ENCODE measurements at places on chromosomes 5 and 9.

DNA sequence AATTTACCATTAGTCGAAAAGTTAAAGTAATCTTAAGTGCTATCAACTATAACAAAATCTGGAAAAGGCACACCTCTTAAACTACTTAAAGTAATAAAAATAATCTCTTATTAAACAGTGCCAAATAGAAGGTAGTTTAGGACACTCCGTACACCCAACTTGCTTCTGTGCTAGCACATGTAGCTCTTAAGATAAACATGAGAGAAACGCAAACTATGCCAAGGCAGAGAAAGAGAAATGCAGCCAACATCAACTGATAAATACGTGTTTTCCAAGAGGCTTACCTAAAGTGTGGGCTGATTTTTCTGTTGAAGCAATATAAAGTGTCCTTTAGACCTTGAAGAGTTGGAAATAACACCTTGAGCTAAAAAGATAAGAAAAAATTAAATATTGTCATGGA is 480.6 kb upstream of the DAB2 start:
- DNase-seq, result no peak

DNA sequence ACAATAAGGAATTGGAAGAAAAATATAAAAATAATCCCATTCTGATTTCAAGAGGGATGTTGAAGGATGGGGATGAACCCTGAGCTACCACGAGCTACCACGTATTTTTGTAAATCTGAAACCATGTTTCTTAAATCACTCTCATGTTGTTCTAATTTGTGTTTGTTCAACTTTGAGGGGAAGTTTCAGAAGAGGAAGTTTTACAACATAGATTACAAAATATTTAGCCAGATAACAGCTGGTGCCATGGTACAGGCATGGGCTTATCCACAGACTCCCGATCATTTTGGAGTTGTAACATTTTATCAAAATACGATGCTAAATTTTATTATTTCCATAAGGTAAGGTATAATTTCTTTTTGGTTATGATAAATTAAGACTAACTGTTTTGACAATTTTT is 15.2 kb downstream of the CCDC125 start:
- DNase-seq, result no peak

DNA sequence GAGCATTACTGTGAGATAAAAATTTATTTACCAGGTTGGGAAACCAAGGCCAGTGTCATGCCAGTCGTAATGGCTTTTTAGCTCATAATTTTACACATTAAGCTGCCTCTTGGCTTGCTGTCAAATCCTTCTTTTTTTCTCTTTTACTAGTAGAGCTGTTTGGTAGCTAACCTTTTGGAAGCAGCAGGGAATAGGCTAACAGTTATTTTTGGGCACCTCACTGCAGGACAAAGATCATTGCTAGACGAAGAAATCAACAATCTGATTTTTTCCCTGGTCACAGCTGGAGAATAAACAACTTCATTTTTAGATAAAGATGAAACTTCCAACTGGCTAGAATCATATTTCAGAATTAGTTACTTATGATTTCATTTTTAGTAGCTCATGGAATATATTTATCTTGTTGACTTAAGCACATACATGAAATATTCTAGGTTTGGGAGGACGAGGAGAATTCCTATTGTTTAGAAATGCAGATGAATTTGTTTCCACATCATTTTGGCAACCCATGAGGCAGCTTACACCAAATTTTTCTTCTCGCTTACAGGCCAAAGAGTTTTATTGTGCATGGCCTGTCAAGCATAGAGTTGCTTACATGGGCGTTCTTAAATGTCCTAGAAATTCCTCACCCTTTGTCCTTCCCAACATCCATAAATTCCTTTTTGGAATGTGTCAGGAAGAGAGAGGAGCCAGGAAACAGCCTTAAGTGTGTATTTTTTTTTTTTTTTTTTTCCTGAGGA is 19.6 kb downstream of the TNC start:
- peak; percentile 81 for DNase-seq

- peak; percentile 44 for DNase-seq
Observed at GRCh38 chr5:76337953-76338451, 65.1 kb upstream of the IQGAP2 start.

DNA sequence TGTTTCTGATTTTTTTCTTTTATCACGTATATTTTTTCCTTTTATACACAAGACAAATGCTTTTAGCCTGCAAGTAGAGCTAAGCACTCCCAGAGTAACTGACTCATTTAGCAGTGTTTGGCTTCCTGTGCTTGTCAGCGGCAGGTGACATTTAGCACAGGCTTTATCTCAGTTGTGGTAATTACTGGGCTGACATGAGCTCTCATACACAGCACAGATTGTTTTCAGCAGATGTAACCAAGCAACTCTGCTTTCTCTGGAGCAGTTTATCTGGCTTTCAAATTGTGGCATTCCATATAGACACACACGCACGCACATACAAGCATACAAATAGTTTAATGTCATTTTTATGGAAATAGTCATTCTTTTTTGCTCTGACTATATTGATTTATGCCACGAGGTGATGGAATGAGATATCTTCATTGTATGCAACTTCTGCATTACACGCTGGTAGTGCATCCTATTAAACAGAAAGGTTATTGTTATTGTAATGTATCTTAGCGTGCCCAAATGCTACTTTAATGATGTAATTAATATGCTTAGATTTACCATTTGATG is 379.0 kb upstream of the GRAMD2B start:
- no peak for DNase-seq

GRCh38 chr5:157126-157715 is 34.1 kb upstream of the LRRC14B start:
- DNase-seq, result no peak

- DNase-seq, result no peak
Observed at GRCh38 chr5:1731091-1731639, 68.5 kb downstream of the MRPL36 start.

DNA sequence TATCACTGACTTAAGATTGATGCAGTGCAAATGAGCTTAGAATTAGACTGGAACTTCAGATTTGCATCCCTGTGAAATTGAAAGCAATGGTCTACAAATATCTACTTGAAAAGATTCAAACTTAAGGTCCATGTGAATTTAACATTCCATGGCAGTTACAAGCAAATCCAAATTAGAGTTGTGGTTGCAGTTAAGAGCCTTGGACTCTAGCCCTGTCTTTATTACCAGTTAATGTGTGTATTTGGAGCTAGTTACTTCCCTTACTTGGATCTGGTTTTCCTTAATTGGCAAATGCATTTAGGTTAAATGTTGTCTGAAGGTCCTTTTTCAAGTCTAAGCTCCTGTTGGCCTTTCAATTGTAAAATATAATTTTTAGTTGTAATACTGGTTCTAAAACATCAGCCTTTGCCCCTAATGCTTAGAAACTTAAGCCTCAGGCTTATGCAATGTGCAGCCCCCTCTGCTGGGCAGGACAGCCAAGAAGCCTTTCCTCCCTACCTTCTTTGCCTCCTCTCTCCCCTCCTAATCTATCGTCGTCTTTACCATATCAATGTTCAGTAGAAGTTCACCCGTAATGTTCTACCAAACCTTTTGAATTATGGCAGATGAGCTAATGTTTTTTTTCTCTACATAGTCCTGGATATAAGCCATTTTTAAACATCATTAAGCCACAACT is 59.5 kb downstream of the ERMP1 start:
- DNase-seq, result peak; percentile 59

- no peak for DNase-seq
Observed at GRCh38 chr5:88886746-88887341, 3.9 kb upstream of the MEF2C start.

- DNase-seq, result peak; percentile 67
Observed at GRCh38 chr5:112154940-112155686, 264.0 kb downstream of the EPB41L4A start.

GRCh38 chr9:17217272-17217671 is 82.4 kb downstream of the CNTLN start:
- no peak for DNase-seq

DNA sequence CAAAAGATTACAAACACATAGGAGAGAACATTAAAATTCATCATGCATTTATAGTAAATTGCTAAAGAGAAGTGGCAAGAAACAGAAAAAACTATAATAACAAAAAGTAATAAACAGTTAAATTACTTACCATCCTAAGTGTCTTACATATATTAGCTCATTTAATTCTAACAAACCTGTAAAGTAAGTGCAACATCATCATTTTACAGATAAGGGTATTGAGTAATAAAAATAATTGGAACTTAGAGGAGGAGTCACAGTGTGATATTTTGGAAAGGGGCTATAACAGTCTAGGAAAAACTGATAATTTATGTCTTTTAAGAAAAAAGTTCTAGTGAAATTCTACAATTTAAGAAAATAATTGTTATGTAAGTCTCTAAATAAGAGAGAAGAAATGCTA is 592.8 kb downstream of the DMRTA1 start:
- no peak for DNase-seq

GRCh38 chr9:76592091-76592973 is 133.3 kb downstream of the GCNT1 start:
- DNase-seq, result peak; percentile 57

DNA sequence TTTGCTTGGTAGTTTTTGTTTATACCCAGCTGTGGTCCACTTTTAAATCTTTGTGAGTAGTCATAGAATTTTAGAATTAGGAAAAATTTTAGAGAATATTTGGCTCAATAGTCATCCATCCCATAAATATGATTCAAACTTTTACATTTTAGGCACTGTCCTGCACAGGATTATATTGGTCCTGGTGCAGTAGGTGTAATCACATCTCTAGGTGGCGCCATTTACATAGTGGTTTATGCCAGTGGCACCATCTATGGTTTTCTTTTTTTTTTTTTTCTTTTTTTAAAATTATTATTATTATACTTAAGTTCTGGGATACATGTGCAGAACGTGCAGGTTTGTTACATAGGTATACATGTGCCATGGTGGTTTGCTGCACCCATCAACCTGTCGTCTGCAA is 260.7 kb upstream of the KCNN2 start:
- peak; percentile 76 for DNase-seq

DNA sequence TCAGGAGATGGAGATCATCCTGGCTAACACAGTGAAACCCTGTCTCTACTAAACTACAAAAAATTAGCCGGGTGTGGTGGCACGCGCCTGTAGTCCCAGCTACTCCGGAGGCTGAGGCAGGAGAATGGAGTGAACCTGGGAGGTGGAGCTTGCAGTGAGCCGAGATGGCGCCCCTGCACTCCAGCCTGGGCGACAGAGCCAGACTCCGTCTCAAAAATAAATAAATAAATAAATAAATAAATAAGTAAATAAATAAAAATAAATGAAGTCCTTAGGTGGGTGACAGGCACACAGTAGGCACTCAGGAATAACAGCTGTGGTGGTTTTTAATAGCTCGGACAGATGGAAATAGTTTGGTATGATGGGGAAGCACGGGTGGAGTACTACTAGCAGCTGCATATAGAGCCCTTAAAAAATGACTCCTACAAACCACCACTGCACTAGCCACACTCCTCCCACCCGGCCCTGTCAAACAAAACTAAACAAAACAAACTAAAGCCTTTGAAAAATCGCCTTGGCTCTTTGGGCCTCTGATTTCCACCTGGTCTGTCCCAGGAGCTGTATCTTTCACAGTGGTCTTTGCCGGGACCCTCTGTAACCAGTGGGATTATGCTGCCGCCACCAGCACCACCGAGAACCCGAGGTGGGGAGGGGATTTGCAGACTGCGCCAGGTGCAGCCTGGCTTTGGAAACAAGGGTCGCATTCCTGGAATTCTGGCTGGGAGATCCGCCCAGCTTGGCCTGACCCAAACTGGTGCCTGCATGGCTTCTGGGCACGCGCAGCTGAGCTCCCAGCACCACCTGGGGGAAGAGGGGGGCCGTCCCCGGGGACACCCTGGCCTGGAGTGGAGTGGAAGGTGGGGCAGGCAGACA is 5.1 kb upstream of the WDR5 start:
- no peak for DNase-seq

DNA sequence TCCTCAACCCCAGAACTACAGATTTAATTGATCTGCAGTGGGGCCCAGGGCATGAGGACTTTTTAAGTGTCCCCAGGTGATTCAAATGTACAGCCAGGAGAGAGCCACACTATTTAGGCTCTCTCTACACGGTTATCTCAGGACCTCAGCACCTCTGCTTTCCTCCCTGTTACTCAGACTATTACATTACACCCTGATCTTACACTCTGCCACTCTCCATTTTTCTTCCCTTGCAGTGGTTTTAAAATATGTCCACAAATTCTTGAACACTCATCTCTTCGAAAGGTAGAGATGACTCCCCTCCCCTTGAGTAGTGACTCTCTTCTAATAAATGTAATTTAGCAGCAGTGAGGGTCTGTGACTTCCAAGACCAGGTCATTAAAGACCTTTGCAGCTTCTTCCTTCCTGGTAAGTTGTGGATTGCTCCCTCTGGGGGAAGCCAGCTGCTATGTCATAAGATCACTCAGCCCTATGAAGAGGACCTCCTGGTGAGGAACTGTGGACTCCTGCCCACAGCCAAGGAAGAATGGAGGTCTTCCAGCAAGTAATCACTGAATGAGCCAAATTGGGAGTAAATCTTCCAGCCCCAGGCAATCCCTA is 87.5 kb upstream of the SSBP2 start:
- DNase-seq, result peak; percentile 70

GRCh38 chr9:83208065-83208850 is 145.3 kb upstream of the RASEF start:
- DNase-seq, result peak; percentile 6

- no peak for DNase-seq
Observed at GRCh38 chr5:18114151-18114757, 480.0 kb downstream of the TAF11L14 start.

DNA sequence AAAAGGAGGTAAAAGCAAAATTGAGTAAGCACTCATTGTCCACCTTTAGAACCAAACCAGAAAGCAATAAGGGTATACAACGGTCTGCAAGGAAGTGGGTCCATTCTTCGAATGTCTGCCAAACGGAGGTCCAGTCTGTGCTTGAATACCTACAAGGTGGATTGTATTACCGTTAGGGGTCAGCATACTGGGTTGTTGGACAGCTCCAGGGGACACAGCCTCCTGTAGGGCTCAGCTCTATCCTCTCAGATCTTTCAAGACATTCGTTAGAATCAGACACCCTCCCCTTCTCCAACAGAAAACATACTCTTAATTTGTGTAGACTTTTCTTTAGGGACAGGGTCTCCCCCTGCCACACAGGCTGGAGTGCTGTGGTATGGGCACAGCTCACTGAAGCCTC is 5.5 kb downstream of the ASTN2 start:
- DNase-seq, result no peak

DNA sequence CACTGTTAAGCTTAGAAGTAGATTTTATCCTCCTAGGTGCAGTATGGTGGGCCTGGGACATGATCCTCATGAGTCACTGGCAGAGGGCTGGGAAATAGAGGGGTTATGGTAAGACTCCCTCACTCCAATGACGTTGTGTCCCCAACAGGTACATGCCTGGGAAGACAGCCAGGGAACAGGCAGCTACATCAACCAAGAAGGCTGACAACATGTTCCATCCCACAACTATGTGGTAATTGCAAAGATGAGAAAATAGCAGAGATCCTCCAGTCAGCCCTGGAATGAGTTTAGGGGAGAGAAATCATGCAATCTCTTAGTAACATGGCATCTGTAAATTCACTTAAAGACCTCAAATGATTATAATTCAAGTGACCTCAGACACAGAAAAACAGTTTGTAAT is 114.4 kb upstream of the LIFR start:
- DNase-seq, result peak; percentile 36

DNA sequence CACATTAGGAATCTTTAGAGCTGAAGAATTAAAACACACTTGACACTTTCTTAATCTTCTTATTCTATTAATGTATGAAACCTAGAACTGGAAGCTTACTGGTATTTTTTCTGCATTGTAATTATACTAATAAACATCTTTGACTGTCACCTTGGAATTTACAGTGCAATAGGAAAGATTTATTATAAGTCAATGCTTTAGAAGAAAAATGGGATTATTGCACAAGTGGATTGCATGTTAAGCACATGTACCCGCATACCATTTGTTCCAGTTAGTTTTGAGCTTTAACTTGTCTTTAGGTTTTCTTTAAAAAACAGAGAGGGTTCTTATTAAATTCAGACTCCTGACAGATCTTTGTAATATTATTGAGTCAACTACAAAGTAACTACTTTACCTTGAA is 278.5 kb downstream of the CCDC171 start:
- DNase-seq, result peak; percentile 9
